ENCODE measurements at places on chromosomes 6 and 20.

DNA sequence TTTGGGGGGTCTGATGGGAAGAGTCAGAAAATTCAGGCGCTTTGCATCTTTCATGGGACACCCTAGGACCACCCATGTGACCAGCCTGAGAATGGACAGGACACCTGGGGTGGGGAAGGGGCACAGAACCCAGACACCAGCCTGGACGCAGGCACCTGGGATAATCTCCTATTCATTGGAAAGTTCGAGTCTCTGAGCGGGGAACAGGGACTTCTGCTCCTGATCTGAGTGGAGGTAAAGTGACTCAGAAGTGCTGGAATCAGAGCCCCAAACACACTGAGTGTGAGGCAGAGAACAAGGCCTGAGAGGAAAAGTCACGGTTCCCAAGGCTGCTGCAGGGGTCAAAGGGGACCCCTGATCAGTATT is 1.4 kb downstream of the HLA-B start:
- no peak for DNase-seq

GRCh38 chr20:62339647-62340062 is 27.5 kb downstream of the LAMA5 start:
- DNase-seq: no peak

DNA sequence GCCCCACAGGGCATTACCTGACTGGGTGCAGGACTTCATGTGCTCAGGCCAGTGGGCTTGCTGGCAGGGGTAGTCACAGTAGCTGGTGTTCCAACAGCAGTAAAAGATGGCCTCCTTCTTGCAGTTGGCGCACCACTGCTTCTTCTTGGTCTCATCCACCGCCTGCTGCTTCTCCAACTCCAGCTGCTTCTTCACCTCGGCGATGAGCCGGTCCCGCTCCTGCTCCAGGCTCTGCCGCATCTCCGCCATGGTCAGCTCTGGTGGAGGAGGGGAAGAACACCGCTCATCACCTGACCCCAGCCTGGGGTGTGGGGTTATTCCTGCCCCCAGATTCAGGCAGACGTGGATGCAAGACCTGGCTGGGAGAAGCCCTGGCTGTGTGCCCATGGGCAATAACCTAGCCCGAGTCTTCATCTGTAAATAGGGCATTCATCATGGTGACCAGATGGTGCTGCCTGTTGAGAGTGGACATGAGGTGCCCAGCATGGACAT is 132.2 kb downstream of the ZMYND8 start:
- no peak for DNase-seq

GRCh38 chr6:28474441-28475219 is 31.3 kb upstream of the ZSCAN23 start:
- DNase-seq: peak; percentile 6

- no peak for DNase-seq
These were observed 112.7 kb upstream of the PRL start for GRCh38 chr6:22409486-22409885.

GRCh38 chr6:150539568-150539967 is 60.1 kb upstream of the PLEKHG1 start:
- no peak for DNase-seq

- no peak for DNase-seq
These were observed 1162.8 kb upstream of the CITED2 start for GRCh38 chr6:140537211-140537610.

DNA sequence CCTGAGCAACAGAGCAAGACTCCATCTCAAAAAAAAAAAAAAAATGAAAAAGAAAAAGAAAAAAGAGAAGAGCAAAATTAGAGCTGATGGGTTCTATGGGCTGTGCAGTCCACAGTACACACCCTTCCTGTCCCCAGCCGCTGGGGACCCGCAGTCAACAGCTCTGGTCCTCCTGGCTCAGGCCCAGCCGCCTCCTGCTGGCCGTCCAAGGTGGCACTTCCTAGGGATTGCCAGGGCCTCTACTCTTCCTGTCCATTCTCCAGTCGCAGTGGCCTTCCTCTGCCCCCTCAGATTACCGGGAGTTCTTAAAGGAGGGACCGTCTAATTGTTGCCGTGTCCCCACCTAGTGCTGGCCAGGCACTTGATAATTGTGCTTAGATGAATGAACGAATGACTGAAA is 41.7 kb downstream of the TMEM242 start:
- DNase-seq: no peak

DNA sequence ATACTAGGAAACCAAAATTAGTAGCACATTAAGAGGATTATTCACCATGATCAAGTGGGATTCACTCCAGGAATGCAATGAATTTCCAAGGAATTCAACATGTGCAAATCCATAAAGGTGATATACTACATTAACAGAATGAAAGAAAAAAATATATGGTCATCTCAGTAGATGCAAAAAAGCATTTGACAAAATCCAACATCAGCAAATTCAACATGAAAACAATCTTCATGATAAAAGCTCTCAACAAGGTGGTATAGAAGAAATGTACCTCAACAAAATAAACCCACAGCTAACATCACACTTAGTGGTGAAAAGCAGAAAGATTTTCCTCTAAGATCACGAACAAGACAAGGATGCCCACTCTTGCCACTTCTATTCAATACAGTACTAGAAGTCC is 74.4 kb upstream of the PDE10A start:
- DNase-seq: no peak

DNA sequence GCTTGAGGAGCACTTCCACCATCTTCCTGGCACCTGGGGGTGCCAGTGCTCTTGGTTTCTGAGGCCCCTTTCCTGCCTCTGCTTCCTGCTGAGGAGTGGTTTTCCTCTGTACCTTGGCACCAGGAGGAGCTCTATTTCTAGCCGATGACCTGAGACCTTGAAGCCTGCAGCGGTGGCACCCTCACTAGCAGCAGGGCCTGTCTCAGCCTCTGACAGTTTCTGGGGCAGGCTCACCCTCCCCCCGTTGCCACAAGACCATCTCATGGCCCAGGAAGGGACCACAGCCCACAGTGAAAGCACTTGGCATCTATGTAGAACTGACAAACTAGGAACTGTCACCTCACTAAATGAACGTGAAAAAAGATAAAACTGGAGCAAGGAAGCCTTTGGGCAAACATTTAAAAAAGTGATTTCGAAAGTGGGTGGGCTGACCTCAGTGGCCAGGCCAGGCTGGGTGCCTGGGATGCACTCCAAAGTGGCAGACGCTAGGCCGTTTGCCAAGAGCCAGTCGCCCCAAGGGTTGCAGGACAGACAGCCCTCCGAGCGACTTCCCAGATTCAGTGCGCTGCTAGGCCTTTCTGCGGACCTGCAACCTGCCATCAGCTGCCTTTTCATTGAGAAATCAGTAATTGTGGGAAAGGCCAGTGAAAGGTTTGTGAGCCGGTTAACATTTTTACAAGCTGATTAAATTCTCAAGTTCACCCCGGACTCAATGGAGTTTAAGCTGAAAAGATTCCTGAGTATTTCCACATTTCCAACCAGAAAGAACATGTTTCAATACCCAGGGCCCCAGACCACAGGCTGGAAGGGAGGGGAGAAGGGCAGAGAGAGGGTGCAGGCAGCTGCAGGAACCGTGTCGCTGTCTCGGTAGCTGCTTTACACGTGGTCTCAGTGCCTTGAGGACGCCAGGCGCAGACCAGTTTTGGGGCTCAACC is 303.7 kb downstream of the ESR1 start:
- no peak for DNase-seq

DNA sequence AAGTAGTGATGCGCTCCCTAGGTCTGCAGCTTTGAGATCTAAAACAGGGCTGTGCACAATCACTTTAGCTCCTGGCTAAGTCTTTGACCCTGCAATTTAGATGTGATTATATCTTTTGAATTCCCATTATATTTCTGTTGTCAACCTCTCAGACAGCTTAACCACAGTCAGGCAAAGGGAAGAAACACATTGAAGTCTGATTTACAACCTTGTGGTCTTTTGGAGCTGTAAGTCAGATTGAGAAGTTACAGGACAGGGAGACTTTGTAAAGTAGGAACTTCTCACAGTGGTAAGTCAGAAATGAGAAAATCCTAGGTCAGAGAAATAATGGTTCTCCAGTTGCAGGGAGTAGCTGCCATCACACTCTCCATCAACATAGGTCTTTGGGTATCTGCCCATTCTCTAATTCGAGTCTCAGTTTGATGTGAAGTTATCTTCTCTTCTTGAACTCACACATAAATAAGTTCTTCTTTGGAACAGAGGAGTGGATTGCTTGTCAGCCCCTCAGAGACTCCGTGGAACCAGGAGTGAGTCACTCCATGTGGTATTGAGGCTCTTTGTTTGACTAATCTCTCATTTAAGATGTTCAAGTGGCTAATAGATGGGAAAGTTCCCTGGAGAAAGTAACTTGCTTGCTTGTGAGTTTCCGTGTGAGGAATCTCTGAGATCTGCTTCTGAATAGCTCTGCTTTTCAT is 35.0 kb upstream of the SGK1 start:
- no peak for DNase-seq

- DNase-seq: no peak
These were observed 28.3 kb upstream of the FAM83C start for GRCh38 chr20:35320396-35321126.

- DNase-seq: no peak
These were observed 22.4 kb upstream of the RIMS4 start for GRCh38 chr20:44832724-44833123.

DNA sequence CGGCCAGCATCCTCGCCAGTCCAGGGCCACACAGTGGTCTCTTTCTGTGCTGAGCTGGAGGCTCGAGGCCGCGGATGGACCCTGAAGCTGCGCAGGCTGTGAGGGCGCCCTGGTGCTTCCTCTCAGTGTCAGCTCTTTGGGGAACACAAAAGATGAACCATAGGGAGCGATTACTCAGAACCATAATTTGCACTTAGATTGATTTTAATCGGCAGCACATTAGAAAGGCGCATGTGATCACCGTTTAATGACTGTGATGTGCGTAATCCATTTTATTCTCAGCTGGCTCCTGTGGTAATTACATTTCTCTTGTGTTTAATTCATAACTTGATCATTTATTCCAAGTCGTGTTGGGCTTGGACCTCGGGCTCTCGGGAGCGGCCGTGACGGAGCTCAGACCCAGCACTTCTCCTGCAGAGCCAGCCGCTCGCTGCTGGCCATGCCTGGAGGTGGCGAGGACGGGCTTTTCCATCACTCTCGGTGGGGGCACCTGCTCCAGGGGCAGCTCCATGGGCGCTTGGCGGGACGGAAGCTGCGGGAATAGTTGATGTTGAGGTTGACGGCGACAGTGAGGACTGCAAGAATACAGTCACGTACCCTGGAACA is 25.6 kb upstream of the NTSR1 start:
- no peak for DNase-seq

- no peak for DNase-seq
These were observed 60.6 kb downstream of the OTOR start for GRCh38 chr20:16808796-16809195.

GRCh38 chr6:10617008-10617696 is 77.3 kb downstream of the C6orf52 start:
- no peak for DNase-seq

DNA sequence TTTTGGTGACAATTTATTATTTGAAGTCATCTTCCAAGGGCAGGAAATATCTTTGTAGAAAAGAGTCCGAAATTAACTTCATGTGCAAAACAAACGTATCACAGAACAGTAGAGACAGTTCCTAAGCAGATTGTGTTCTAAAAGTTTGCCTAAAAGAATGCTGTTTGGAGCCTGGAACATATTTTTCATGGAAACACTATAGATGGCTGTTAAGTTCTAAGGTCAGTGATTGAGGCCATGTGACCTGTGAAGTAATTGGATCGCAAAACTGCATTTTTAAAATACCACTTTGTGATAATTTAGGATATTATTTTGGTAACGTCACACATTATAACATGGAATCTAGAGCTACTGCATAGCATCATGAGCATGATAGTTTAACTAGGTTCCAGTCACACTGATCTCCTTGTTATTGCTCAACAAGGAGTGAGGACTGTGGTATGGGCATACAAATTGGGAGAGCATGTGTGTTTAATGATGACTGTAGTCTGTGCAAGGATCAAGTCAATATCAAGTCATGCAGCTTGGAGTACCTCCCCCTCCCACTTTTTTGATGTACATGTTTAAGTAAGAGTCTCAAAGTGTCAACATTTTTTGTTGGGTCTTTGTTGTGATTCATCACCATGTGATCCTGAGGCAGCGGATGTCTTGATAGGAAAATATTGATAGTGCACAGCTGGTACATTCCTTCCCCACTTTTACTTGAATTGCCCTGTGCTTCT is 609.3 kb upstream of the CITED2 start:
- DNase-seq: no peak

GRCh38 chr6:92748131-92748530 is 671.2 kb downstream of the EPHA7 start:
- no peak for DNase-seq

- no peak for DNase-seq
These were observed 38.0 kb downstream of the PDE10A start for GRCh38 chr6:165624871-165625639.

- no peak for DNase-seq
These were observed 90.5 kb upstream of the THBS2 start for GRCh38 chr6:169343886-169344749.

- DNase-seq: no peak
These were observed 195.5 kb downstream of the ERMARD start for GRCh38 chr6:169946971-169947370.

DNA sequence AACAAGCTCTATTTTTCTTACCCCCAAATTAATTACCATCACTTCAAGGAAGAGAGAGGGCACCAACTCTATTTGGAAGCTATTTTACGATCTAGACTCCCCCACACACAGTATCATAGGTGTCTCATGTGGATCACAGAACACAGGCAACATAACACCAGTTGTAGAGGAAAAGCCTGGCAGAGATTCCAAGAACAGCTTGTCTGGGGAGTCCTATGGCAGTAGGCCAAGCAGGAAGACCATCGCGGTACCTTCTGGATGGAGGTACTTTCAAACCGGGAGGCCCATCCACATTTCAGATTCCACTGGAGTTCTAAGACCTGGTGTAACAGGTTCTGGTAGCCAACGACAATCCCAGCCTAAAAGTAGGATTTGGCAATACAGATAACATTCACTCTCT is 37.6 kb upstream of the SPDEF start:
- DNase-seq: no peak

GRCh38 chr20:46746956-46747526 is 37.6 kb downstream of the SLC2A10 start:
- DNase-seq: no peak

- no peak for DNase-seq
These were observed 1.2 kb downstream of the NCOA5 start for GRCh38 chr20:46088409-46089166.

- DNase-seq: no peak
These were observed 96.2 kb upstream of the FOXO3 start for GRCh38 chr6:108464418-108465097.

DNA sequence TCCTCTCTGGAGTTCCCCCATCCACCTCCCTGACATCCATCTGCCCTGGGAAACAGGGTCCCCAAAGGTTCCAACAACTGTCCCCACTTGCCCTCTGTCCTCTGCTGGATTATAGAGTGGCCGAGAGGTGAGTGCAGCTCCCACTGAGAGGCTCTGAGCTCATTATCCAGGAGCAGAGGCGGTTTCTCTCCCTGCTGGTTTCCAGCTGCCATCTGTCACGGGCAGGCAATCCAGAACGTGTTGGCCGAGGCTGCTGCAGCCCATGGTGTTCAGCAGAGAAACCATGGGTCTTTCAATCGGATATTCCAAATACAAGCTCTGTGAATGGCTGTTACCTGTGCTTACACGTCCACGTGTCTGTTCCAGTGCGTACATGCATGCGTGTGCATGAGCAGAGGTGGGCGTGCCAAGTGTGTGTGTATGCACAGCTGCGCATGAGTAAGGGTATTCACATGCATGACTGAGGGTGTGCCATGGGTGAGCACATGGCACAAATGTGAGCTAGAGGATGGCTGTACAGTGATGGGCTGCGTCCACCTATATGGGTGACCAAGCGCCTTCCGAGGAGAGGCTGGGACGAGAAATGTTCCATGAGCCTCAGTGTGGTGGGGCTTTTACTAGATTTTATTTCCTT is 183.7 kb upstream of the PMEPA1 start:
- no peak for DNase-seq
